Sciatic nerve (tissue), 2 donors: ENCODE measurements at places on chromosomes 5 and 9.
A peak's percentile ranks its signal among the peaks of the same experiment; 100 is the strongest.

DNA sequence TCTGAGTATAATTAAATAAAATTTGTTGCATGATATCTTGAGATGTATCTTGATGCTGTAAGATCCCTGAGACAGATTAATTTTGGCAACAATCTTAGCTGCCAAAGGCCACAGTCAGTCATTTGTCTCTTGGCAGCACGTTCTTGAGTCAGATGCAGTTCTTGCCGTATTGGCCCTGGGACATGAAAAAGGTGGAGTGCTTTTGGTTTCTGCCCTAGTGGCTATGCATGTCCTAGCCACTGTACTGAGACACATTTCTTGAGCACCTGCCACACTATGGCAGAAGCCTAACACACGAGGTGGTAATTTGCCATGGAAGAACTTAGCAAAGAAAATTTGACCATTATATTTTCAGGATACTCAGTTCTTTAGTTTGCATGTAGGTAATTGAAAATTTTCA, 45.0 kb upstream of the PHF2 start:
- no peak for DNase-seq

DNA sequence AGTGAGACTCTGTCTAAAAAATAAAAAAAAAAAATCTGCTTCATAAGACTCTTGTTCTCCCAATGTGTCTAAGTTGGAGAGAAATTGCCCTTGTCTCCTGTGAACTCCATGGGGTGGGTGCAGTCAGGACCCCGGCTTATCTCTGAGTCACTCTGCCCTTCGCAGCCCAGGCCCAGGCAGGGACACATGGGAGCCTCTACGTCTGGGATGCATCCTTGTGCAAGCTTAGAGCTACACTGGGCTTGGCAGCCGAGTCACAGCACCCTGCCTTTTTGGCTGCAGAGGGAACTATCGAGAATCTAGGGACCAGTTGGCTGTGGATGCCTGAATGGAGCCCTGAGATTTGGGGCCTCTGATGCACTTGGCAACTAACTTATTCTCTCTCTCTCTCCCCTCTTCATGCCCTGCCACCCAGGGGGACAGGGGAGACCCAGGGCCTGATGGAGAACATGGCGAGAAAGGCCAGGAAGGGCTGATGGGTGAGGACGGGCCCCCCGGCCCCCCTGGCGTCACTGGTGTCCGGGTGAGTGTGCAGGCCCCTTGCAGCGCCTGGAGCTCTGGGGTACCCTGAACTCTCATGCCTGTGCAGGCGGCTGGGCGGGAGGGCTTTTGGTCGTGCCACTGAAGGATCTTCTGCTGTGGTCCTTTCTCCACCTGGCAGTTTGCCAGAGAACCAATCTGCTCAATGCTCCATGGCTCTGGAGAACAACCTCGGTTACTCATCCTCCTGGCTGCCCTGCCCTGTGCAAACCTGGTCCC, 47.5 kb upstream of the ORM1 start:
- peak; percentile 46 for DNase-seq

DNA sequence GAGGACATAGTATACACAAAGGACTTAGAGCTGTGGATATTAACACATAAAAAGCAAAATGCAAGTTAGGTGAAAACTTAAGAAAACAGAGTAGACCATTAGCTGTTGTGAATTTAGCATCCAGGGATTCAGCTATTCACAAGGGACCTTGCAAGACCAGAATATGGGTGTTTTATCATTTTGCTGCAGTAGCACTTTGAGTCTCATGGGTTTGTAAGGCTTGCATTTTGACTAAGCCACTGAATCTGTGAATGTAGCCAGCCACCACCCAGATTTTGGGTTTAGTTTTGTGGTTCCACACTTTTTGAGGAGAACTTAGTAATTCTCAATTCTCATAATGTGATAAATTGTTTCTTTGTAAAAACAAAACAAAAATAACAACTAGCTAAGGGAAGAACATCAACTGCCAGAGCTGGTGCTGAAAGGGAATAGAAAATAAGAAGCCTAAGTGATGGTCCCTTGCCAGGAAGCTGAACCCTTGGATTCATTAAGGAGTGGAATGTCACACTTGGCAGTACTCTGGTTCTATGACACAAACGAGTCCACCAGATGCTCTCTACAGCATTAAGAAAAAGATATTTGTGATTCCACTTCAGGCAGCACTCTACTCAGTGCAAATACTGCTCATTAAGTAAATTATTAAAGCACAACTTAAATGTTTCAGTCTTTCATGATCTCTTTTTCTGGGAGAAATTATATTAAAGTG, 557.4 kb upstream of the ZNF462 start:
- no peak for DNase-seq

GRCh38 chr9:81268048-81268447, 421.3 kb downstream of the TLE1 start:
- DNase-seq: no peak

- DNase-seq: no peak
These were observed 672.9 kb downstream of the NR2F1-AS1 start for GRCh38 chr5:92907938-92908606.

DNA sequence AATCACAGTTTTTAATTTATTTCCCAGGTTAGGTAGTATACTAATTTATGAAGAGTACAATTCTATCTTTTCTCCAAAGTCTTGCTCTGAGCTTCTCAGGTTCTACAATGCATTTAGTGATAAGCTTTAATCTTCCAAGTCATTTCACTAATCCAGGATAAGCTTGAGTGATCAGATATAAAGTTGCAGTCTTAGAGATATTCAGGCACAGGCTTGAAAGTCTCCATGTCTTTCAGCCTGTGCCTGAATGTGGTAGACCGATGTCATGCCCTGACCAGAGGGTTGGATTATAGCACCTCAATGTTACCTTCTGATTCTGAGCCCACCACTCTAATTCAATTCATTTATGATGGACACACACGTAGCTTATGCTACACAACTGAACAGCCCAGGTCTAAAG, 3.2 kb downstream of the CRHBP start:
- DNase-seq: no peak

DNA sequence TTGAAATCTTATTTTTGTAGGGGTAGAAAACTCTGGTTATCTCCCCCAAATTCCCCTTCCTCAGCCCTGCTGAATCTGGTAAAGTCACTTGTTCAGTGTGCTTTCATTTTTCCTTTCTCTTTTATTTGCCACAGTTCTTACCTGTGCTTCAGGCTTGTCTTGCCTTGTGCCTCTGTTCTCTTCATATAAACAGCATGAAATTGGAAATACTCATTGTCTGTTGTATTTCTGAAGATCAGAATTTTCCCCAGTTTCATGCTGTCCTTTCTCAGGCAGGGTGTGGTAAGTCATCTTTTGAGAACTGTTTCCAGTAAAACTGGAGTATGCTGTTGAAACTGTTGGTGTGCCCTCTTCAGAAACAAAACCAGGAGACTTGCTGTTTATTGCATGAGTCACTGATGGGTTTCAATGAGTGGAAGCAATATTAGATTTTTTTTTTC, 7.0 kb downstream of the PAM start:
- no peak for DNase-seq

DNA sequence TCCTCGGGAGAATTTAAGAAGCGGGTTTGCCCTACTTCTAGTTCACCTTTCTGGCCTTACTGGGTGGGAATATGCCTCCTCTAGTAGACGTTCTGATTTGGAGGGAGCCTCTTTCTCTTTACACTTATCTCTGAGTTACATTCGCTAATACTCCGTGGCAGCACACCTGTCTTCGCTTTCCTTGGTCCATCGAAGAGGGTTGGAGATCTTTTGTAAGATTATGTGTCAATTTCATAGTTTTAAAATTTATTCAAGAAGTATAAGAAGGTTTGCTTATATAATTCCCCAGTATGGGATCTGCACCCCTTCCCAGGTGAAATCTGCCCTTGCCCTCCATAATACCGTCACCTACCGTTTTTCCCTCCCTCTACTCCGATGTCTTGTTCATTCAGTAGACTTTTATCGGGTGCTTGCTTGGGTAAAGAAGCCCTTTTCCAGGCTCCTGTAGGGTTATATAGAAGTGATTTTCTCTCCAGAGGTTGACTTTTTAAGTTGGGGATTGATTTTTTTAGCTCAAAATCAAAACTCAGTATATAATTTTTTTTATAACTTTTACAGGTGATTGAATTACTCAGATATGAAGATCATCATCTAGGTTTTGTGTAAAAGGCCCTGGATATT, 1.1 kb downstream of the GPBP1 start:
- no peak for DNase-seq
